ENCODE measurements at places on chromosomes 13 and 19.

GRCh38 chr13:112846411-112847115 lies 122.5 kb upstream of the MCF2L start:
- no peak for DNase-seq

DNA sequence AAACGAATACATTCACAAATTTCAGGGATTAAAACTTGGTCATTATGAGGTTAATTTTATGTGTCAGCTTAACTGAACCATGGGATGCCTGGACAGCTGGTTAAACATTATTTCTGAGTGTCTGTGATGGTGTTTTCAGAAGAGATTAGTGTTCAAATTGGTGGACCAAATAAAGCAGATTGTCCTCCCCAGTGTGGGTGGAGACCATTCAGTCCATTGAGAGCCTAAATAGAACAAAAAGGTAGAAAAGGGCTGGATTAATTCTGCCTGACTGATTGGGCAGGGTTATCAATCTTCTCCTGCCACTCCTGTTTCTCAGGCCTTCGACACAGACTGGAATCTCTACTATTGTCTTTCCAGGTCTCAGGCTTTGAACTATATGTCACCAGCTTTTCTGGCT lies 203.8 kb upstream of the SLITRK6 start:
- DNase-seq = no peak

DNA sequence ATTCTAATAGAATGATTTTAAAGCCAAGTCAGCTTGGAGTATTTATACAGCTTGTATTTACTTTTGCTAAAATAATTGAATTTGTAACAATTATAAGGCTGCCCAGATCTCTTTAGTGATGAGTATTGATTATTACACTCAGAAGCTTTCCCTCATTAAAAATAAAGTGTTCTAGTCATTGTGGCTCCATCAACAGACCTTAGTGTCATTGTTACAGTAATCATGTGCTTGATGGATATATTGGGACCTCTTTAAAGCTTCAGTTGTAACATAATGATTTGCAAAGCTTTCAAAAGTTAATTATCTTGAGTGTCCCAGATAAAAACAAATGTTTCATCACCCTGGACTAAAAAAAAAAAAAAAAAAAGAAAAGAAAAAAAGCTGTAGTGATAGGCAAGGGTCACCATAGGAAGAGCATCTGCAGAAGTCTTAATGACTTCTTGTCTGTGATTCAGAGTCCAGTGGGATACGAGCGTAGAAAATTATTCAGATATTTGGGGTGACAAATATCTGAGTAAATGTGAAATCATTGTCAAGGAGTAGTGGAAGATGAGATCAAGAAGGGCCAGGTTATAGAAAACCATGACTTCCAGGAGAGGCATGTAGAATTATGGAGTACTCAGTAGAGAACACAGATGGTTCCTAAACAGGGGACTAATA lies 369.6 kb downstream of the DCT start:
- no peak for DNase-seq

DNA sequence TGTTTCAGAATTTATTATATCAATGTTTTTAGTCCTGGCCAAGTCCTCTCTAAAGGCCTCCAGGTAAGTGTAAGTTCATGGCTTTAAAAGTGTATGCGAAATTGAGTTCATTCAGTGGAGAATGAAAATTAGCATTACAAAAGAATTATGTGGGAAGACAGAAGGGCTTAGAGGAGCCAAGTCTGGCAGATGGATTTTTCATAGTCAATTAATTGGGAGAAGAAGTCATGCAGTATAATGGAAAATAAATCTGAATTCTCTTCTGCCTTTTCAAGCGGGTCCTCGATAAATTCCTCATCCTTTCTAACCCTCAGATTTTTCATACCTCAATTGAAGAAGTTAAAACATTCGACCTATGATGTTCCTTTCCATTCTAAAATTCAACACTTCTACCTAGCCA lies 394.2 kb downstream of the ITGBL1 start:
- DNase-seq = no peak

- no peak for DNase-seq
Measured at GRCh38 chr19:18782559-18783225, 8.4 kb downstream of the COMP start.

DNA sequence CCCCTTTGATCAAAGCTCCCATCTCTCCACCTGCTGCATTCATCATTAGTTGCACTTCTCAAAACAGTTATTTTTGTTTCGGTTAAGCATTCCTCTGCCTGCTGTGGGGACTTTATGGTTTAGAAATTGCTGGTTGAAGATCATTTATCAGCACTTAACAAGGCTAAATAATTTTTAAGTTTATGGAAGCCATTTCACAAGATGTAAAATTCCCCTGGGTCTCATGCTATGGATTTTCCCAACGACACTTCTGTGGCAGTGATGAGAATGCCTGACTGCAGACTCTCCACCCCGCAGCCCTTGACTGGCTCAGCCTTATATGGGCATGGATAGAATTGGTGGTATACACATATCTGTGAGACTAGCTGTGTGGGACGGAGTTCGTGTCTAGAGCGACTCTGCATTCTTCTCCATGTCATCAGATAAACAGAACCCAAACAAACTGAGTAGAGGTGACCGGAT lies 52.8 kb downstream of the COL4A2 start:
- DNase-seq = no peak

DNA sequence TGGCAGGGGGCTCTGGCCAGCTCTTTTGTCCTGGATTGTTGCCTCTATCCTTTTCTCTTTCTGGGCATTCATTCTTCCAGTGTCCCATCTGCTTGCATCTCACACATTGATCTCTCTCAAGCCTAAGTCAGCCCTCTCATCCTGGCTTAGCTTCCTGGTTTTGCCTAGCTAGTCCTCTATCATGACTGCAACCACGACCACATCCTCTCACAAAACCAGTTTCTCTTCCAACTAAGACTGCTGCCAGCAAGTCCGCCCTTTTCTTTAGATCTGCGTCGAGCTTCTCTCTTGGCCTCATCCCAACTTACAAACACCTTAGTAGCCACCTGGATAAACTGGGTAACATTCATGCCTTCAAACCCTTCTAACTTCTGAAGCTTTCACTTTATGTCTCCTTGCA lies 212.2 kb upstream of the HTR2A start:
- no peak for DNase-seq

GRCh38 chr13:111958612-111959395 lies 108.1 kb upstream of the SOX1 start:
- no peak for DNase-seq

- no peak for DNase-seq
Measured at GRCh38 chr13:105679838-105680237, 855.6 kb downstream of the EFNB2 start.

DNA sequence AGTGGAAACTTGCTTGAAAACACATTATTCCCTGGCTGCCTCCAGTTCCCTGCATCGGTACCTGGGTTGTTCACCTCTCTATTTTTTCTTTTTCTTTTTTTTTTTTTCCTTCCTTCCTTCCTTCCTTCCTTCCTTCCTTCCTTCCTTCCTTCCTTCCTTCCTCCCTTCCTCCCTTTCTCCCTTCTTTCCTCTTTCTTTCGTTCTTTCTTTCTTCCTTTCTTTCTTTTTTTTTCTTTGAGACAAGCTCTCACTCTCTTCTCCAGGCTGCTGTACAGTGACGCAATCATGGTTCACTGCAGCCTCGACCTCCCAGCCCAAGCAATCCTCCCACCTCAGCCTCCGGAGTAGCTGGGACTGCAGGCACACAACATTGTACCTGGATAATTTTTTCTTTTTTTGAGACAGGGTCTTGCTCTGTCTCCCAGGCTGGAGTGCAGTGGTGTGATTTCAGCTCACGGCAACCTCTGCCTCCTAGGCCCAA lies 3.4 kb upstream of the RASAL3 start:
- DNase-seq = no peak

DNA sequence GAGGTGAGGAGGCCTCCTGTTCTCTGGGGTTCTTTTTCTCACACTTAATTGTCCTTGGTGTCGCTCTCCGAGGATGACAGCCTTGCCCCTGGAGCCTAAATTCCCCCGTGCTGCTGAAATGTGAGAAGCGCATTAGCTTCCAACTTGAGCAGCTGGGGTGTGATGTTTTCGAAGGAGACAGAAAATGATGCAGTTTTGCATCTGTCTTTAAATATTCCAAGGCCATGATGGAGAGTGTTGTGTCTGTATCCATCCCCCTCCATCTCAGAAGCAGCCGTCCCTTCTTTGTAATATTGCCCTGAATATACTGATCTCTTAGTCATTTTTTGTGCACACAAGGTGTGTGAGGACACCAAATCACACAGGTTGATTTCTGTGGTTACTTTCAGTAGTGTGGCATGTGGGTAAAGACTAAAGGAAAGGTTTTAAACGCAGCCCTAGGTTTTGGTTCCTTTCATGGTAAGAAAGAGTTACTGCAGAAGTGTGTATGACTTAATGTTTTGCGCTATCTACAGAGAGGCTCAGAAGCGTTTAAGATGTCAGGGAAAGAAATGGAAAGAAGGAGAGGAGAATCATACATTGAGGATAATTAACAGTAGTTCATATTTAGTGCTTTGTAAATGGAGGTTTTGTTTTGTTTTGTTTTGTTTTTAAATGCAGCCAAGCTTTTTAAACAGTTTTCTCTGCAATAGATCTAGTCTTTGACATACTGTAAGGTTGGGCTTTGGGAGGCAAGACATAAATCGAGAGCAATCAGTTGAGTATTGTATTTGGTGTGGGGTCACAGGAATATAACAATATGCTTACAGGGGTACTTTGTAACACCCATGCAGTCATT lies 1.6 kb downstream of the NBEA start:
- DNase-seq = no peak

DNA sequence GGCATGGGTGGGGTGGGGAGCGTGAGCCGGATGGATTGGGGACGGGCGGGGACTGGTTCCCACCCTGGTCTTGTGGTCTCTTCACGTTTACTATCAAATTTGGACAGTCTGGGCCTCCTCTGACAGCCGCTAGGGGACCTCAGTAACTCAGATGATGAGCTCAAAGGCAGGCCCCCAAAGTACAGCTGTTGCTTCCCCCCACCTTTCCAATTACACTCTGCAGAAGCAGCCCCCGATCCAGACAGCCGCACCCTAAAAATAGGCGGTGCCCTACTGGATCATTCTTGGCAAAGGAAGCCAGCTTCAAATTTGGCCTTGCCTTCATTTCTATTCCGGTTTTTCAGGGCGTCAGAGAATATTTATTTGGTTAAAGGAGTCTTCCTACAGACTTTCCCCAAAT lies 1.9 kb upstream of the FOXO1 start:
- DNase-seq = no peak

GRCh38 chr13:47816831-47817230 lies 184.2 kb downstream of the SUCLA2 start:
- no peak for DNase-seq

Data from dorsolateral prefrontal cortex (tissue), 122 donors.